Activated CD8-positive, alpha-beta memory T cell treated with anti-CD3 and anti-CD28 coated beads for 4 hours (primary cell): ENCODE measurements at places on chromosomes 11 and 22.

GRCh38 chr11:2674658-2675131 is 25.1 kb downstream of the KCNQ1OT1 start:
- no peak for DNase-seq

DNA sequence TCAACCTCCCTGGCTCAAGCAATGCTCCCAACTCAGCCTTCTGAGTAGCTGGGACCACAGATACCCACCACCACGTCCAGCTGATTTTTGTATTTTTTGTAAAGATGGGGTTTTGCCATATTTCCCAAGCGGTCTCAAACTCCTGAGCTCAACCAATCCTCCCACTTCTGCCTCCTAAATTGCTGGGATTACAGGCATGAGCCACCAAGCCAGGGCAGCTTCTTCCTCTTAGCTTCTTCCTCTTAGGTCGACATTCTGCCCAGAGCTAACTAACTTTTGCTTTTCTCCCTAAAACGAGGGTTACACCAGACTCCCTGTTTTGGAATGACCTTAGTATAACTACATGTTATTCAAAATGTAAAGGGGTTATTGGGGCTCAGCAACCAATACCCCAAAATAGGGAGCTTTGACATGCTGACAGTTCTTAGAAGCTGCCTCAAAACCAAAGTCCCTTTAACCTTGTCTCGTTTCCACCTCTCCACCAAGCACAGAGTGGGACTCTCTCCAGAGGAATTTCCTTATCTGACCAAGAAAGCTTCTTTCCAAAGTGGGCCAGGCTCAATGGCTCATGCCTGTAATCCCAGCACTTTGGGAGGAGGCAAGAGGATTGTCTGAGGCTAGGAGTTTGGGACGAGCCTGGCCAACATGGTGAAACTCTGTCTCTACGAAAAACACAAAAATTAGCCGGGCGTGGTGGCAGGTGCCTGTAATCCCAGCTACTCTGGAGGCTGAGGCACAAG is 7.0 kb downstream of the HPS5 start:
- no peak for DNase-seq

GRCh38 chr22:44180706-44181032 is at the start of gene PARVG:
Gene PARVG (plus strand): TSS chr22:44180925. CDS start chr22:44183330, 2,405 bp downstream.
- no peak for DNase-seq

- no peak for DNase-seq
Observed at GRCh38 chr11:122394313-122394712, 261.2 kb upstream of the UBASH3B start.

- no peak for DNase-seq
Observed at GRCh38 chr11:2741006-2741376, 41.2 kb upstream of the KCNQ1OT1 start.

DNA sequence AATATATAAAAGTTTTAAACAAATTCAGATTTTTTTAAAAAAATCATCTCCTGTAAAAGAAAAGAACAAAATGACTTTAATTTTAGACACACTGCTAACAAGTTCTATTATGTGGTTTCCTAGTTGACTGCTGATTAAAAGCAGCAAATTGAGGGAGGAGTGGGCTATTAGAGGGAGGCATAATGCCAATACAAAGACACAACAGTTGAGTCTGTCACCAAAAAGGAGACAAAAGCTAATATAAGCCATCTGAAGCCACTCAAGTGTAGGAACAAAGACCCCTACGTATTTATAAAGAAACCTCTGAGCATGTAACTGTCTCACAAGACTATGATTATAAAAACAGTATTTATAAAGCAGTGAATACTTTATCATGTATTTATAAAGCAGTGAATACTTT is 28.6 kb downstream of the TMEM123 start:
- no peak for DNase-seq

DNA sequence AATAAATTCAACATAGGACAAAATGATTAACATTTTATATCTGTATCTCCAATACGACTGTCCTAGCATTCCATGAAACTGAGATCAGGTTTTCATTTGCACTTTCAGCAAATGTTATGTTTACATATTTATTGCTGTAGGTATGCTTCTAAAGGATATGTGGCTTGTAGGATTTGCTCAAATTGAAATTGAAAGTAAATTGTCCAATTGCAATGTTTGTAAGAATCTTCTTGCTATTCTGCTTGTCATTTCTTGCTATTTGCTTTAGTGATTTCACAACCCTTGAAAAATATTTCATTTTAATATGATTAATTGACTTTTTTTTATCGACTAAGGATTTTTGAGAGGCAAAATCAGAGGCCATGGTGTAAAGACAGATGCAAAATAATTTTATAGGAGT is 904.2 kb upstream of the RAG2 start:
- no peak for DNase-seq

- DNase-seq: no peak
Observed at GRCh38 chr11:46361283-46362155, 14.3 kb downstream of the DGKZ start.

DNA sequence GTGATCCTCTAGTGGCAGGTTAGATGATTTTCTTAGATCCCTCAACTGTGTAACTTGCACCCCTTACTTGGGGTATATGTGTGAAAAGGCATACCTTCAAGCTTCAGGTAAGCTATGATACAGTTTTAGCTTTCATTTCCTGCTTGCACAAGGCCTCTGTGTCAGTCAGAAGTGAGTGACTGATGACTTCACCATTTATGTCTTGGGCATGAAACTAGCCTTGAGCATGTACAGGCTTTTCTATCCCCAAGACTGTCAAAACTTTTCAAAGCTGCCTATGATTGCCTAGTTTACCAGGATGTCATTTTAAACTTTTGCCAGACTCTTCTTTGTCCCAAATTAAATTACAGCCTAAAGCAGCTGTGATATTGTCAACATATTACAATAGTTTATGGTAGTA is 286.1 kb upstream of the CNTN5 start:
- DNase-seq: no peak

- DNase-seq: no peak
Observed at GRCh38 chr11:120272303-120272702, 32.4 kb downstream of the POU2F3 start.

GRCh38 chr11:23859087-23859486 is 637.8 kb upstream of the LUZP2 start:
- DNase-seq: no peak

DNA sequence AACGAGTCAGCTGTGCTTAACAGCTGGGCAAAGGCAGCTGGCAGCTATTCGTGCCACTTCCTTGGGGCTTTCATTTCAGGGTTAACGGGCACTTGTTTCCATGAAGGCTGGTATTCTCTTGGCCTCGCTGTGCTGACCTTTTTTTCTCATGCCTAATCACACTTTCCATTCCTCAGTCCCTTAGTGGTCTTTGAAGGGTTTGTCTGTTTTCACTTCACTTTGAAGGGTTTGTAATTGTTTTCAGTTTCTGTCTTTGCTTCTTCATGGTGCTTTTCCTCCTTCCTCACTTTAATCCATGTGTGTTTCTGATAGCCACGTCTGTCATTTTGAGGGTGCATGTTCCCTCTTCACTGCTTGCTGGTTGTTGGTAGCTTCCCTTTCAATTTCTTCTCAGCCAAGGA is 24.6 kb downstream of the PPIL2 start:
- no peak for DNase-seq

GRCh38 chr11:19929655-19930054 is 217.0 kb downstream of the NAV2 start:
- DNase-seq: no peak

- no peak for DNase-seq
Observed at GRCh38 chr11:19625438-19625837, 87.2 kb upstream of the NAV2 start.

DNA sequence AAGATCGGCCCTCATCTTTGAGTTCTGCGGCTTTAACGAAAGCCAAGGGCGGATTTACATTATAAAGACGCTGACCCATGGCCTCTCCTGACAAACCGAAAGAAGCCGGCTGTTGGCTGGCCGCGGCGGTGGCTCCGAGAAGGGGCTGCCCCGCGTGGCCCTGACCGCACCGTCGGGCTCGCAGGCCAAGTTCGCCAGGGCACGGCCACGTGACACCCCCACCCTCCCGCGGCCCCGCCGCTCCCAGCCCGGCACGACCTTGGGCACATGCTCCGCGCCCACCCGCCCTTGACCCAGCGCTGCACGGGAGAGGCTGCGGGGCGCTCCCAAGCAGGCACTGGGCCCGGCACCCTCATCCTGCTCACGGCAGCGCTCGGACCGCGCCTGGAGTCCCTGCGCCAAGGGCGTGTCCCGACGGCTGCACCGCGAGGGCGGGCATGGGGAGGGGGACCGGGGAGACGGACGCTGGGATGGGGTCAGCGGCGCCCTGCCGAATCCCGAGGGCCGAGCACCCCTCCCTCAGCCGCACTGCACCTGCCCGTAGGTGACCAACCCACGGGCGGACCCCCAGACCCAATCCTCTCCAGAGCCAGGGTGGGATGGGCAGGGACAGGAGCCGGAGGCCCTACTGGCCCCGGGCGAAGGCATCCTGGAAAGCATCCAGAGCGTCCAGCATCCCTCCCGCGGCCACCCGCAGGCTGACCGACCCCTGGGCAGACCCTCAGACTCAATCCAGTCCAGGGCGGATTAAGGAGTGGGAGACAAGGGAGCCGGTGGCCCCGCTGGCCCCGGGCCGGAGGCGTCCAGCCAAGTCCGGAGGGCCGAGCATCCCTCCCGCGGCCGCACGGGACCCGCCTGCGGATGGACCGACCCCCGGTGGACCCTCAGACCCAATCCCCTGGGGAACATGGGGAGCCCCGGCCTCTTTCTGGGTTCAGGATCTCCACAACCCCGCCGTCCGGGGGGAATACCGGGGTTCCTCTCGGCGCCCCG is 759 bp downstream of the CPT1A start:
- no peak for DNase-seq

DNA sequence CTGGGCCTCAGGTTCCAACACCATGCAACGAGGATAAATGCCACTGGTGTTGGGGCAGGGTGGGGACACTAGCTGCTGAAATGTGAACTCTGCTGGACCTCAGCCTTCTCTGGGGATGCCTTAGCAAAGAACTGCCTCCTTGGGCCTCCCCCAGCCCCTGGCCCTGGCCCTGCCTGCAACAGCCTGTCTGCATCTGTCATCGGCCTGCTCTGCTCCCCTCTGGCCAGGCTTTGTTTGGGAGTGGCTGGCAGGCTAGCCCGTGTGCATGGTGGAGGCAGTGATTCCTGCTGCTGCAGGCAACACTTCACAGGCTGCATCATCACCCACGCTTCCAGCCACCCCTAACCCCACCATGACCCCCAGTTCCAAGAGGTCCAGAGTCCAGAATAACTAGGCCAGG is 11.5 kb upstream of the MYOD1 start:
- DNase-seq: no peak

DNA sequence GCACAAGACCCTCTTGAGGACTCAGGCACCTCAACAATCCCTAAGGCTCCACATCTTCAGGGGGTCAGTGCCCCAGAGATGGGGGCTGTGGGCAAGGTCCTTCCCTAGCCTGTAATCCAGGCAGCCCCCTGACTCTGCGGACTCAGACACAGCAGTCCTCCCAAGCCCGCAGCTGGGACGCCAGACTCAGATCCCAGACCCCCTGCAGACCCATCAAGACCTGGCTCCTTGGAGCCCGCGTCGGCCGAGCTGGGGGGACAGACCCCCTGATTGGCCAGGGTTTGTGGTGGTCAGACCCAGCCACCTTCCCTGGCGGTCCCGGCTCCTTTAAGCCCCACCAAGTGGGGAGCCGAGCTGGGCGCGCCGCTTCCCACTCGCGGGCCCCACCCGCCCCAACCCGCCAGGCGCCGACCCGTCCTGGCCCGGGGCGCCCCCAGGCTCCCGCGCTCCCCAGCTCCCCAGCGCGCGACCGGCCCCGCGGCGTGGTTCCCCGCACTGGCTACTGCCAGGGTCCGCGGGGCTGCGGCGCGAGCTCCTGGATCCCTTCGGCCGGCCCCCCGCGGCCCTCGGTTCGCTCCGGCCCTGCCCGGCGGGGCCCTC is 458 bp downstream of the OSBPL5 start:
- no peak for DNase-seq

GRCh38 chr11:80165744-80166143 is 724.9 kb upstream of the TENM4 start:
- DNase-seq: no peak

GRCh38 chr22:43412808-43413795 is 1.3 kb downstream of the MPPED1 start:
- DNase-seq: no peak

GRCh38 chr22:35541254-35541748 is 670 bp downstream of the RASD2 start:
- no peak for DNase-seq

DNA sequence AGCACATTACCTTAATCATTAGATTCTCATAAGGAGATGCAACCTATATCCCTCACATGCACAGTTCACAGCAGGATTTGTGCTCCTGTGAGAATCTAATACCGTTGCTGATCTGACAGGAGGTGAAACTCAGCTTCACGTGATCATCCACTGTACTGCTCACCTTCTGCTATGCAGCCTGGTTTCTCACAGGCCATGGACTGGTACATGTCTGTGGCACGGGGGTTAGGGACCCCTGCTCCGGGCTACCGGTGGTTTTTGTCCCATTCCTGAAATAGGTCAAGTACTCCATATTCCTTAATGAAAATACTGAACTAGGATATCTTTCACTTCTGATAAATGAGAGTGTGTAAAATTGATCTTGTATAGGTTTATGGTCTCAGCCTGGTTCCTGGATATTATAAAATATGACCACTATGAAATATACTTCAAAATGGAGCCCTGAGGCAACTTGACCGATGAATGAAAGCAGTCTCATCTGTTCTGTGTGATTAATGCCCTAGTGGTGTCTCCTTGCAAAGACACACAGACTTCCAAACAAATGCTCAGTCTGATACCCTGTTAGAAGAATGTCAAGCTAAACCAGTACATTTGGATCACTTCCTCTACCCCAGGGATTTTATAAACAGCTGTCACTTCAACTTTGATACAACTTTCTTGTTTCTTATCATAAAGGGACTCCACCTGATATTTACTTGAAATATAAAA is 492.9 kb upstream of the ANO3 start:
- DNase-seq: no peak

GRCh38 chr22:39254122-39254521 is 9.3 kb upstream of the PDGFB start:
- no peak for DNase-seq

- no peak for DNase-seq
Observed at GRCh38 chr11:6225896-6226295, 8.5 kb downstream of the FHIP1B start.

- DNase-seq: no peak
Observed at GRCh38 chr22:43090130-43090789, 1.1 kb upstream of the TTLL1 start.

- no peak for DNase-seq
Observed at GRCh38 chr11:69078930-69079605, 30.3 kb downstream of the TPCN2 start.

DNA sequence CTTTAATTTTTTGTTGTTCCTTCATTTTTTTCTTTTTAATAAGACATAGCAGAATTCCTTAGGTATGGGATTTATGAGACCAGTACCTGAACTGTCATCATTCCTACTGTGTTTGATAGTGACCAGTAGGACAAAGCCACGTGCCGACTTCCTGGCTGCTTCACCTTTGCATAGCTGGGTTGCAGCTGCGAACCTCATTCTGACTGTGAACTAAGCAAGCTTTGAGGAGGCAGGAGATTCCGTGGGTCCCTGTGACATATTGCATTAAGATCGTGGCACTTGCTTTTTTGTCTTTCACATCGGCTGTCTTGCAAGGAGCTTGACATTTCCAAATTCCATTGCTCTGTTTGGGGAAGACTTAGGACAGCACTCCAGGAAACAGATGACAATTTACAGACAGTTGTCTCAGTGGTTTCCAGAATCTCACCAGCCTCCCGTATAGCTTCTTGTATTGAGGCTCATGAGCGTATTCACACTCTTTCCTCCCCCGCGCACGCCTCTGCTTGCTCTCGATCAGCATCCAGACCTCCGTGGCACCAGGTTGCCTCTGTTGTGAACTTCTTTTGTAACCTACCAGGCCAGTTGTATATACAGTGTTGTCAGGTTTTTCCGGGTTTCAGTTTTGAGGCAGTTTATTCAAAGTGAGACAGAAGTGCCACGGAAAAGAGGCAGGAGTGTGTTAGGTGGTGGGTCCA is 101.7 kb downstream of the CWC15 start:
- no peak for DNase-seq
